ENCODE measurements at places on chromosomes 5 and 9. TPM values are rescaled to one million over a fixed set of nuclear protein-coding genes. Genes with fewer than 3 reads are reported as not detected.

DNA sequence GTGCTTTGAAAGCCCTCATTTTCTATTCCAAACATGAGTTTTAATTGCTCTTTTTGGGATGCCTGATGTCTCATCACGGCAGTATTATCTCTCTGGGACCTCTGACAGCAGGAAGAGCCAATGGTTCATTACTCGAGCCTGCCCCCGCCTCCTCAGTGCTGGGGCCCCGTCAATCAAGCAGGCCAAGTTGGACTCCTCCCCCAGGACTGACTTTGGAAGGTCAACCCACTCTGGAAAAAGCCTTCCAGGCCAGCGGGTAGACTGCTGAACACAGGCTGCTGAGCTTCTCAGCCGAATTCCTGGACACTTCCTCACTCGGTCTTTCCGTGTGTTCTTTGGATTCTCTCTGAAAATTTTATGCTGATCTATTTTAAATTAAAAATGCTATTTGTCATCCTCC is 9.5 kb upstream of the BARHL1 start:
- no peak for DNase-seq

DNA sequence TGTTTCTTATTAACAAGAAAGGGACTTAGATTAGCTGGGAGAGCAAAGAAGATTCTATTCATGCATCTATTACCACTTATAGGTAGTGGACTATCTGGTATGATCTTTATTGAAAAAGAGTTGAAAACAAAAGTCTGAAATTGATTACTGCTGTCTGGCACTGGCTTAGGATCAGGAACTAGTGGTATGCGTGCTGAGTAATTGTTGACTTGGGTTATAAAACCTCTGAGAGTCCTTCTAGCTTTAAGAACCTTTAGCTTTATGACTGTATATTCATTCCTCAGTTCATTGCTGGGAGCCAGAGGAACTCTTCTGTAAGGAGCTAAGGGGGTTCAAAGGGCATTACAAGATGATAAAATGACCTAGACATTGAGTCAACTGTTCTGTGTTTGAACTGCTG is 7.6 kb downstream of the SLC1A1 start:
- no peak for DNase-seq

DNA sequence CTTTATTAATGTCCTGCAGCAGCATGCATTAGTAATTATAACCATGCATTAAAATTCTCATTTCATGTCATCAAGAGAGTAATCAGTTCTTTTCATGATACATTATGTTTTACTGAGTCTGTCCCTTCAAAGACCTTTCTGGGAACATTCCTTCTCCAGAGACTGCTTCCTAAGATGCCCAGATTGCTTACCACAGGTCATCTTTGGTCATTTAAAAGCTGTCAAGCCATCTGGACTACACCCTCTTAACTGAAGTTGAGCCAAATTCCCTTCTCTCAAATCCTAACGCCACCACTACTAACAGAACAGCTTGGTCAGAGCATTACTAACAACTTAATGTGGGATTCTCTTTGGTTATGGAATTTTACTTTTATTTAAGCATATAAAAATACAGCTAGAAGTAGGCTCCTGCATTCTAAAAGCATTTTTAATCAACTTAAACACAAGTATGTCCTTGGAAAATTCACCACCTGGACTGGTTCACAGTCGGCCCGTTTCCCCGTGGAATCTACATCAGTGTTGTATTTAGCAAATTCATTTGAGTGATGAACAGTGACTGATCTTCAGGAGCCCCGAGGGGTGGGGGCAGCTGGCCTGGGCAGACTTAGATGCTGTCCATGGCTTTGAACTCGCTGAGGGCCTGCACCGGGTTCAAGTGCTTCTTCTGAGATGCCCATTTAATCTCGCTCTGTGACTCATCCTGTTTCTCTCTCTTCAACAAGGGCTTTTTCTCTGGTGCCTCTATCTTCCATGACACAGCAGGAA is 92.8 kb upstream of the CCDC112 start:
- no peak for DNase-seq

DNA sequence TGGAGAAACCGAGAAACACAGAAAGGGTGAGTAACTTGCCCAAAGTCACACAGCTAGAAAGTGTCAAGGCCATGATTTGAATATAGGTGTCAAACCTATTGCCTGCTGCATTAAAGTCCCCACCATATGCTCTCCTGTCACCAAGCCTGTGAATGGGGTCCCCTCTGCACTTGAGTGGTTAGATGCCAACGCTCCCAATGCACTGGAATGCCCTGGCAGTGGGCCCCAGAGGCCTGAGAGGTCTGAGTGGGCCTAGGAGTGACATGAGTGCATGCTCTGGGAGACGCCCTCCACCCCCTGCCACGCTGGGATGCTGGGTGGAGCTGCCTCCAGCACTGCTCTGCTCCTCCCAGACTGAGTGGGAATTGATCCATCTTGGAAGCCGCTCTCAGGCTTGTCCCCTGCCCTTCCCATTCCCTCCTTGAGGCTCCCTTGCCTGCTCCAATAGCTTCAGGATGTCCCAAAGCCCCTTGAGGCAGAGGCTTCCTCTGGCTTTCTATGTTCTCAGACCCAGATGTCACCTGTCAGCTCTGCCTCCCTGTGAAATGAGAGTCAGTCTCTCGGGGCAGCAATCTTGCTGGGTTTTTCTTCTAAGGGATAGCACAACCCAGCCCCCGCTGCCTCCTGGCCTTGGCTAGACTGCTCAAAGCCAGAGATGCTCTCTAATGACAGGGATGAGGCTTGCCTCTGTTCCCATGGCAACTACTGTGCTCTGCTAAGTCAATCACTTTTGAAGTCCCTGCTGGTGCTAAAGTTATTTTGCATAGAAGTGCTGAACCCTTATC is 6.6 kb upstream of the ARSI start:
- DNase-seq, result no peak

GRCh38 chr5:157961896-157962590 is 103.1 kb upstream of the CLINT1 start:
- no peak for DNase-seq

GRCh38 chr5:98827161-98827560 is 53.7 kb downstream of the RGMB start:
- no peak for DNase-seq

DNA sequence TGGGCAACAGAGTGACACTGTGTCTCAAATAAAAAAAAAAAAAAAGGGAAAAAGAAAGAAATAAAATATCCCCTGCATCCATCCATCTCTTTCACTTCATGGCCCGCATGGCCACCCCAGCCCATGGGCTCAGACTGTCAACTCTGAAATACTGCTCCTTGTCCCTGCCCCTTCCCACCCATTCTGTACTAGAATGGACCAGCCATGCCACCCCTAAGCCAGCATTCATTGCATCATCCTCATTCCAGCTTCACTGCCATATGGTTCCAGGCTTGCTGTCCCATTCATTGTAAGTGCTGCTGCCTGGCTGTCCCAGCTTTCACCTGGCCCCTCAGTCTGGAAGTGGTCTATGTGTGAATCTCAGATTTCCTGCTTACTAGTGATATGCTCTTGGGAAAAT is 46.2 kb downstream of the SPRY4 start:
- no peak for DNase-seq

GRCh38 chr9:129613520-129614175 is 7.3 kb downstream of the C9orf50 start:
- no peak for DNase-seq

DNA sequence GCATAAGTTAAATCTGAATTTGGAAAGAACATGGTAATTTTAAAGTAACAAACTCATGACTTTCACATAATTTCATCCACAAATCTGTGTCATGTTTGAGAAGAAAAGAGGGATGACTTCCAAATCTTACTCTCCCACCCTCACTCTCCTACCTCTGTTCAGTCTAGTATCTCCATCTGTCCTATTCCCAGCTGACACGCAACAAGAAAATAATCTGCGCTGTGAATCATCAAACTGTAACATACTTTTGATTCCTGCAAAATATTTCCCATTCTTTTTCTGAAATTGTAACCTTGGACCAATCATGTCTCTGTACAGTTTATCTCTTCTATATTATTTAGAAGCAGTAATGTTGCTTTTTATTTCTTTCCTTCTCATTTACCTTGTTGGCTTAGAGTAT is 91.4 kb downstream of the SLC12A2 start:
- DNase-seq, result no peak

DNA sequence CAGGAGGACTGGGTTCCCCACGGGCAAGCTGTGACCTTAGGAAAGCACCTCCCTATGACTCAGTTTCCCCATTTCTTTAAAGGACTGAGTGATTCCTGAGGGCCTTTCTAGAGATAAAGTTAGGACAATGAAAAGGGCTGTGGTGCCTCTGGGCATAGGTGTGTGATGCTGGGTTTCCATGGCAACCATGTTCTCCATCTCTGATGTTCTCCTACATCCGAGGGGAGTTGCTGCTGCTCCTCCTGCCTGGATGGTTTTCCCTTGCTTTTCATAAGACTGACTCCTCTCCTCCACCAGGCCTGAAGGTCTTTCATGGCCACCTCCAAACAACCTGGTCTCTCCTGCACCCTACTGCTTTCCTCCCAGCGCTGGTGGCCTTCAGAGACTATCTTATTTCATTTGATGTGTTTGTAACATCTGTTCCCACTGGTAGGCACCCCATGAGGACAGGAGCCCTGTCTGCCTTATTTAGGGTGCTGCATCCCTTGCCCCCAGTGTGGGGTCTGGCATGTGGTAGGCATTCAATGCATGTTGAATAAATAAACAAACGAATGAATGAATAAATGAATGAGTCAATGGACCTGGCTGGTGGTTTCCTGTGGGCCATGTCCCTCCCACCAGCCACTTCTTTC is 112.2 kb upstream of the HAND1 start:
- DNase-seq, result no peak

- DNase-seq, result no peak
Observed at GRCh38 chr9:124973807-124974206, 32.9 kb upstream of the GOLGA1 start.

- DNase-seq, result no peak
Observed at GRCh38 chr9:78314953-78315870, 18.3 kb downstream of the PSAT1 start.

GRCh38 chr5:3394891-3395599 is 200.6 kb upstream of the IRX1 start:
- DNase-seq, result no peak

DNA sequence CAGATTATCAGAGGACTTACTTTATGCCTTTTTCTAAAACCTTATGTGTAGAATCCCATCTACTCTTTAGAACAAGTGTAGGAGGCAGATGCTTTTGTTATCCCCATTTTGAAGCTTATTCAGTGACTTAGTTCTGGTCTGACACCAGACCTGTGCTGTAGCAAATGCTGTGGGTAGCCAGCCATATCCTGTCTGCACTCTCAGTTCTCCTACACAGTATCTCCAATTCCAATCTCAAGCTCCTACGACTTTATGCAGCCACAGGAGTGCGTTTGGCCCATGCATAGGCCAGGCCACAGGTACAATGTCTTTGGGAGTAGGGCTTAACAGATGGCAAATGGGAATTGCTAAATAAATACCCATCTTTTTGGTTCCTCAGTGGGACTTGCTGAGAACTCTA is 292.6 kb downstream of the MCTP1 start:
- DNase-seq, result no peak

GRCh38 chr9:135053133-135053532 is 34.3 kb upstream of the OLFM1 start:
- no peak for DNase-seq

Gene AGXT2
- not detected for total RNA-seq

Gene S1PR3
- 7.4 TPM for total RNA-seq

Gene SLC34A3
- total RNA-seq, result not detected

Gene TMOD1
- total RNA-seq, result 181 TPM

Gene TSC1
- 87.6 TPM for total RNA-seq

Gene MZB1
- total RNA-seq, result 5.2 TPM

Gene TSSK1B
- total RNA-seq, result not detected

Gene LAMC3
- 0.52 TPM for total RNA-seq
